ENCODE measurements at places on chromosomes 5 and 9. TPM values are rescaled to one million over a fixed set of nuclear protein-coding genes. Genes with fewer than 3 reads are reported as not detected.

Gene IRX1
- total RNA-seq, result not detected

Gene ZNF484
- total RNA-seq, result 9.8 TPM

DNA sequence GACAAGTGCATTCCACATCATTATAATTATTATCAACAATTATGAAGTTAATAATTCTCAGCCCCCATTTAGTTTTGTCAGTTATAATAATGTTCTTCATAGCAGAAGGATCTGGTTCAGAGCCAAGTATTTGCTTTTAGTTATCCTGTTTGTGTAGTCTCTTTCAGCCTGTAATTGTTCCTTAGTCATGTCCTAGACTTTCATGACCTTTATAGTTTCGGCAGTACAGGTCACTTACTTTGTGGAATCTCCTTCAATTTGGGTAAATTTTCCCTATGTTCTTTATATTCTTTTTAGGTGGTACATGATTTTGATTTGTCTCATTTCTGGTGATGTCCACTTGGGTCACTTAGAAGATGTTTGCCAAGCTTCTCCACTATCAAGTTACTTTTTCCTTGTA, 34.3 kb downstream of the UBE2R2 start:
- no peak for DNase-seq

GRCh38 chr5:133820507-133820906, 147.9 kb downstream of the C5orf15 start:
- DNase-seq, result no peak

- DNase-seq, result no peak
These were observed 30.8 kb downstream of the SMIM3 start for GRCh38 chr5:150809363-150809762.

GRCh38 chr9:36400332-36401163, 479 bp upstream of the RNF38 start:
- peak; percentile 96 for DNase-seq

DNA sequence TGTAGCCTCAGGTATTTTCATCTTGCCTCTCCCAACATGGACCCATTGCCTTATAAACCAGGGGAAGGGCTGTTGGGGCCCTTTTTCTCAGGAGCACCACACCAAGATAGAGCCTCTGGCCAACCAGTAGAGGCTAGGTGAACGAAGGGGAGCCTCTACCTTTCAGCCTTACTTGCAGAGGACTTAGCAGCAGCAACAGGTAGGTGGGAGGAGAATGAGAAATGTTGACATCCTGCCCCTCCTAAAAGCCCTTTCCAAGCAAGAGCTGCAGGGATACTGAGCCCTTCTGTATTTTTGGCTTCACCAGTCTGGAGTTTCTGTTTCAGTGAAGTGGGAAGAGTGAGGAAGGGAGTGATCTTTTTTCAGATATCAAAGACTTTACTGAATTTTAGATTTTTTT, 77.4 kb downstream of the MTREX start:
- DNase-seq, result no peak

DNA sequence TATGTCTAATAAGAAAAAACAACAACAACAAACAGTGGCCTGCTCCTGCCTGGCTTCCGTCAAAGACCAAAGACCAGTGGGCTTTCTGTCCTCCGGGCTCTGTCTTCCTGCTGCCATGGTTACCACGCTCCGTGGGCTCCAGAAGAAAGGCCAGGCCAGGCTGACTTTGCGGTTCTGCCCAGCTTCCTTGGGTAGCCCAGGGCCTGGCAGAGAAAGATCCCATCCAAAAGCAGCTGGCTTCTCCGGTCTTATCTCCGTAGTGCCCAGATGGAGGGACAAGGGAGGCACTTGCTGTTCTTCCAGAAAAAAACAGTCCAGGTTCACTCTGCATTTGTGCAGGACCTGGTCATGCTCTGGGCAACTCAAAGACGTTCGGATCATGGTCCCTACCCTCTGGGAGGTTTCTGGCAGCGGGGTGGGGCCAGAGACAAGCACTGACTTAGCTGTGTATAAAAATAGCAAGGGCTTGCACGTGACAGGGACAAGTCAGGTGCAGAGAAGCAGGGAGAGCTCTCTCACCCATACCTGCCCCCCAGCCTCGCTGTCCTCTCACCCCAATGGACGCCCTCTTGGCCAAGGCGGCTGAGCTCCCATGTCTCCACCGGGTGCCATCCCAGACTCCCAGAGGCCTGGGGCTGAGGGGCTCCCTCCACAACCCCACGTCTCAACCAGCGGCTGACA, 212.2 kb downstream of the C9orf50 start:
- DNase-seq, result no peak

DNA sequence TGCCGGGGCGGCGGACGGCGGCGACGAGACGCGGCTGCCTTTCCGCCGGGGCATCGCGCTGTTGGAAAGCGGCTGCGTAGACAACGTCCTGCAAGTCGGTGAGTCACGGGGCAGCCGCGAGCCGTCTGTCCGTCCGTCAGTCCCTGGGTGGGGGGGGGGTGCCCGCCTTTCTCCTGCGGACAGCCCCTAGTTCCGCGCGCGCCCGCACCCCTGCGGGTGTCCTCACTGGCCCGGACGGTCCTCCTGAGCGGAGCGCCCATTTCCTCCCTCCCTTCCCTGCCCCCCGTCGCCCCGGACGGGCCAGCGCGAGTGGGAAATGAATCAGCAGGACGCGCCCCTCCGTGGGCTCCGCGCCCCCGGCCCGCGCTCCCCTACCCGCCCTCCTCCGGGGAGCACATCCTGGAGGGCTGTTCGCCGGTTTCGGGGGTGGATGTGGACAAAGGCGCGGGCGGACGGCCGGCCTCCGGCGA, 828 bp downstream of the ZSWIM6 start:
- DNase-seq, result peak; percentile 54
